ENCODE measurements at places on chromosomes 5 and 9. TPM values are rescaled to one million over a fixed set of nuclear protein-coding genes. Genes with fewer than 3 reads are reported as not detected.

OR1J2 gene
- total RNA-seq, result not detected

RELL2 gene
- 6.6 TPM for total RNA-seq

HSPB3 gene
- total RNA-seq, result not detected

DCAF12 gene
- total RNA-seq, result 25.9 TPM

PCDHGA9 gene
- 4.1 TPM for total RNA-seq

STK32A gene
- 2.3 TPM for total RNA-seq

LRRC70 gene
- 1.2 TPM for total RNA-seq

FAM174A gene
- 22.3 TPM for total RNA-seq

NEUROG1 gene
- not detected for total RNA-seq

SLC6A19 gene
- total RNA-seq, result not detected

OBP2B gene
- total RNA-seq, result not detected

TMC1 gene
- total RNA-seq, result 0.36 TPM

PCDHGA10 gene
- total RNA-seq, result 22.2 TPM

TOMM5 gene
- total RNA-seq, result 58.5 TPM

SHB gene
- 26.5 TPM for total RNA-seq

NFIB gene
- total RNA-seq, result 111 TPM

DNAJC21 gene
- total RNA-seq, result 32.6 TPM

CSNK1A1 gene
- total RNA-seq, result 187 TPM

SLC1A3 gene
- total RNA-seq, result 3.7 TPM

RXRA gene
- 26.8 TPM for total RNA-seq

OLFML2A gene
- total RNA-seq, result 1.7 TPM

PCDHGA2 gene
- total RNA-seq, result 3.9 TPM

SPATA31A3 gene
- not detected for total RNA-seq

NTNG2 gene
- total RNA-seq, result 2.4 TPM

LCP2 gene
- total RNA-seq, result not detected

PCDHA9 gene
- total RNA-seq, result 0.49 TPM

All from fibroblast of the aortic adventitia (primary cell).